Stimulated activated CD8-positive, alpha-beta memory T cell treated with anti-CD3 and anti-CD28 coated beads, Interleukin-7, amount 100 ng/mL, for 48 hours (primary cell): ENCODE measurements at places on chromosomes 4 and X.

GRCh38 chr4:31539284-31540069, 819.3 kb downstream of the PCDH7 start:
- DNase-seq, result no peak

- no peak for DNase-seq
Observed at GRCh38 chr4:35925806-35926205, 318.5 kb downstream of the ARAP2 start.

GRCh38 chr4:81905971-81906370, 434.3 kb upstream of the RASGEF1B start:
- no peak for DNase-seq

- DNase-seq, result no peak
Observed at GRCh38 chr4:19832411-19832810, 419.3 kb upstream of the SLIT2 start.

- no peak for DNase-seq
Observed at GRCh38 chr4:155592179-155592937, 74.3 kb upstream of the GUCY1A1 start.
